ENCODE measurements at places on chromosomes 13 and 19.

GRCh38 chr13:20197361-20197834, 4.7 kb upstream of the GJB2 start:
- DNase-seq = no peak

GRCh38 chr13:109208522-109208921, 577.9 kb downstream of the IRS2 start:
- DNase-seq = no peak

DNA sequence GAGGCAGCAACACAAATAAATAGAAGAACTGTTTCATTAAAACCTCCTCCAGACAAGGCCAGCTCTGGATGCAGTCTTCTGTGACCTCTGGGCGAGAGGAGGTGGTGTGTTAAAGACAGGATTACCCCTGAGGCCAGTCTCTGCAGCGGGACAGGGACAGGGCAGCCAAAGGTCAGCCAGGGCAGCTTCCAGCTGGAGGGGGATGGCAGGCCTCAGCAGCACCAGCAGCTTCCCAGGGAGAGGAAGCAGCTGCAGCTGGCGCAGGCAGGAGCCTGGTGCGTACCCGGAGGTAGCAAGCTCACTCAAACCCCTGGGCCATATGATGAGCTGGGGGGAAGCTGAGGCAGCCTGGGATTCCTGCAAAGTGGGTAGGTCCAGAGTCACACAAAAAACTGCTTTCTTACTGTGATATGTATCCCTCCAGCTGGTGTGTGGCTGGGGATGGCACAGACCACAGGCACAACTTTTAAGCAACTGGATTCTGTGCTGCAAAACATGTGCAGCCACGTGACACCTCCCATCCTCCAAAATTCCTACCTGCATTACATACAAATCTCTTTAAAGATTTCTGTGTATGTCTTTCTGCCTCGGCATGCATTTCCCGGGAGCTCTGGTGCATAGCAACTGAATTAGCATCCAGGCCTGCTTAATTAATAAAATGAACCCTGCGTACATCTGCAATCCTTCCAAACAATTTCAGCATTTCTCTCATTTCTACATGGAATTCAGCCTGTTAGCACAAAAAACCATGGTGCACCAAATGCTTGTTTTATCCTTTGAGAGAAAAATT, 238.3 kb upstream of the MAB21L1 start:
- DNase-seq = no peak

DNA sequence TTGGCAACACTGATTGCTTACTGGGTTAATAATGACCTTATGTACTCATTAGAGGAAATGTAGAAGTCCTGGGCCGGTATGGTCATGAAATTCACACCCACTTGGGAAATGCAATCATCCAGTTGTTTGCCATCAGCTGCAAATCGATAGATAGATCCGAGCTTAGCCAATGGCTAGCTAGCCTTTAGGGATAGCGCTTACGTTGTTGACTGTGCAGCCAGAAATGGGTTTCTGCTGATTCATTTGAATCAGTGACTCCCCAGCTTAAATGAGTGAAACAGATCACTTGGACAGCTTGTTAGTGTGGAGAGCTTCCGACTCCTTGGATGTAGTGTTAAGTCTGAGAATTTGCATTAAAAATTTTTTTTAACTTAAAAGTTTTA, 11.8 kb downstream of the IL17D start:
- no peak for DNase-seq

Measured in activated T-cell treated with anti-CD3 and anti-CD28 coated beads, Interleukin-2, amount 50 U/mL, for 1 hour (primary cell).